ENCODE measurements at places on chromosomes 5 and 9.

DNA sequence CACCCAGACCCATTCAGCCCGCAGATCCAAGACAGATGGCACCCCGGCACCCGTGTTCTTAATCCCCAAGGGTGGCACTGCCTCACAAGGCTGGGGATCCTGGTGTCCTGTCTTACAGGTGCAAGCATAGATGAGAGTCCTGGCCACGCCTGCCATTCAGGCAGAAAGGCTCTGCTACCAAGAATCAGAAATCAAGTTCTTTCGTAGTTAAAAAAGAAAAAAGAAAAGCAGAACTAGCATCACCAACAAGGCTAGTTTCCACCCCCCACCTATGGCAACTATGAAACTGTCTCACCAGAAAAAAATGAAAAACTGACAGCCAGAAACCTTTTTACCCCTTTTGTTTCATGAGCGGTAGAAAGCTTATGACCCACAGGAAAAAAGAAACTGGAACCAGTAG lies 170.4 kb downstream of the SYK start:
- DNase-seq: no peak

DNA sequence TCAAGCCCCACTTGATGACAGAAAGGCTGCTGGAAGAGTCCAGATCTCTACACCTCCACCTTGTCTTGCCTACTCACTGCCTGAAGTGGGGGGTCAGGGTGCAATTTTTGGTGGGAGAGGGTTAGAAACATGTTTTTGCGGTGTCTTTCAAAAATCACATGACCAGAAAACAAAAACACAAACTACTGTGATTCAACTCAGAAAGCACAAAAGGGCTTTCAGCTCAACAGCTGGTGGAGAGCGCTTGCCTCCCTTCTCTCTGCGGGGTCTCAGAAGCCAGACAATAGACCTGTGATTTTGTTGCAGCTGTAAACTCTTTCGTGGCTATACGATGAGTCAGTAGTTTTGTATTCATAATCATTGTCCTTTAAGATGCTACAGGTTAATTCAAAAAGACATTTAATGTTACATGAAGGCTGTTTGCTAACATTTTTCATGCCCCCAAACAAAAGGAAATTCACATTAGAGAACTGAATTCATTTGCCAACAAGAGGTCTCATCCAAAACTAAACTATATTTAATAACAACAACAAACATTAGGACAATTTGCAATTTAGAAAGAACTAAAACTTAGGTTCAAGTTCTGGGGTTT lies 172.6 kb upstream of the RAI14 start:
- no peak for DNase-seq

- DNase-seq: no peak
Measured at GRCh38 chr5:122730037-122730436, 44.8 kb upstream of the SNX2 start.

DNA sequence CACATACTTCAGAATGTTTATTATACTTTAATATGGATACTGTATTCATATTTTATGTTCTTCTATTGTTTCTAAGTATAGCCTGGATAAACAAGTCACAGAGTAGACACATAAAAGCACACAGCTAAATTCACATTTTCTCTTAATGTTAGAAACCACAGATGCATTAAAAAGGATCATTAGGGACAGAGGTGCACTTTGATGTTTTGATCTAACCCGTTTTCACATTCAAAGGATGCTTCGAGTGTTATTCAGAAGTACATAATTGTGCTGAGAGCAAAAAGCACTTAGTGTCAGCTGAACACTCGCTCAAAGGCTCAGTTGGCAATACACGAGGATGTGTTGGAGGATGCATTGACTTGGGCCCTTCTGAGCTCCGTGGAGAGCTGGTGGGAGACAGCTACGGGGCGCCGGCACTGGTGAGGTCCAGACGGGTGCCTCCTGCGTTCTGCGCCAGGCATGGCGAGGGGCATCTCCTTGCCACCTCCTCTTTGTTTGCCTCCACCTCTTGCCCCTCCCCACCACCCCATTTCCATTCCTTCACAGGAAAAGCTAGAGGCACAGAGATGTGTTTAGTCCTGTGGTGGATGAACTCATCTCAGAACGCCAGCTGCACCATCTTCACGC lies 35.5 kb downstream of the MED10 start:
- no peak for DNase-seq

DNA sequence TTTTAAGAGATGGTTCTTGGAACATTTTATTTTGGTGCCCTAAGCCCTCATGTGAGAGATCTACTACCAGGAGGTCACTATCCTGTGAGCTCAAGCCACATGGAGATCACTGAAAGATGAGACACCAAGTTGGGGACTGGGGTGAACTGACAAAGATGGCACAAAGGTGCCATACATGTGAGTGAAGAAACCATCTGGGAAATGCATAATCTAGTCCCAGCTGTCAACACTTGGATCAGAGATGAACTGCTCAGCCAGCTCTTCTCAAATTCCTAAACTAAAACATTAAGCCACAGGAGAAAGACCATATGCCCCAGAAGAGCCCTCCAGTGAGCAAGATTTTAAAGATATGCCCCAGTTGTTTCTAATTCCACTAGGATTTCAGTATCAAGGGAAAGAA lies 22.2 kb upstream of the MYOT start:
- no peak for DNase-seq

GRCh38 chr9:87471746-87472145 lies 25.9 kb upstream of the DAPK1 start:
- DNase-seq: no peak

GRCh38 chr9:96515621-96516470 lies 65.9 kb downstream of the HABP4 start:
- DNase-seq: no peak

DNA sequence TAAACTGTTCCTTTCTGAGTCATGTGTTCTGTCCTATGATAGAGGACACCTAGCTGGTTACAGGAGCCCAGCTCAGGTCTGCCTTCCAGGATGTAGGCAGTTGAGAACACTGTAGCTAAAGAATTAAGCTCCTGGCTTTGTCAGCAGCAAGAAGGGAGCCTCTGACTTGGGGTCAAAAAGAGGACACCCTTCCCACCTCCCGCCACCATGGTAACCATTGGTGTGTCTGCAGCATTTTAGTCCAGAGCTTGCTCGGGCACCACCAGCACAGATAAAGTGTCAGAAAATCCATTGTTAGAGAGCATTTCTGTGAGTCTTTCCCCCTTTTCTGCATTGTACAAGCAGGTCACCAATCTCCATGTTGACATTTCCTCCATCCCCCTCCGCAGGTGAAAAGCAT lies 181.7 kb downstream of the DOCK8 start:
- no peak for DNase-seq

DNA sequence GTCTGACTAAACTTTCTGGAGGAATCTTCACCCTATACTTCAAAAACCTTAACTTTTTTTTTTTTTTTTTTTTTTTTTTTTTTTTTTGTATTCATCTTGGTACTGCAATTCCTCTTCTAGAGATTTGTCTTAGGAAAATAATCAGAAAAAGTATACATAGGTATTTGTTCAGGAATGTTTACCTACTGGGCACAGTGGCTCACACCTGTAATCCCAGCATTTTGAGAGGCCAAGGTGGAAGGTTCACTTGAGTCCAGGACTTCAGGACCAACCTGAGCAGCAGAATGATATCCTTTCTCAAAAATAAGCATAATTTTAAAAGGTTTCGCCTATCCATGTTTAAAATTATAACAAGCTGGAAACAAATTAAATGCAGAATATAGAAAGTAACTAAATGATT lies 33.3 kb upstream of the NREP start:
- no peak for DNase-seq

DNA sequence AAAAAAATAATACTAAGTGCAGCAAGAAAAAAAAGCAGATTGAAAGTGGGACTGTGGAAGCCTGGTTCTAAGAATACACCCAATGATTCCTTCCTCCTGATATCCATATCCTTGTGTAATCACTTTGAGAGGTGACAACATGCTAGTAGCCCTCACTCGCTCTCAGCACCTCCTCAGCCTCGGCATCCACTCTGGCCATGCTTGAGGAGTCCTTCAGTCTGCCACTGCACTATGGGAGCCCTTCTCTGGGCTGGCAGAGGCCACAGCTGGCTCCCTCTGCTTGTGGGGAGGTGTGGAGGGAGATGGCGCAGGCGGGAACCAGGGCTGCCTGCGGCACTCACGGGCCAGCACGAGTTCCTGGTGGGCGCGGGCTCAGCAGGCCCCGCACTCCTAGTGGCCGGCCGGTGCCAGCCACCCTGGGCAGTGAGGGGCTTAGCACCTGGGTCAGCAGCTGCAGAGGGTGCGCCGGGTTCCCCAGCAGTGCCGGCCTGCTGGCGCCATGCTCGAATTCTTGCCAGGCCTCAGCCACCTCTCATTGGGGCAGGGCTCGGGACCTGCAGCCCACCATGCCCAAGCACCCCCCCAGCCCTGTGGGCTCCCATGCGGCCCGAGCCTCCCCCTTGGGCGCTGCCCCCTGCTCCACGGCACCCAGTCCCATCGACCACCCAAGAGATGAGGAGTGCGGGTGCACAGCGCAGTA lies 24.5 kb upstream of the SELENOP start:
- DNase-seq: no peak

- DNase-seq: no peak
Measured at GRCh38 chr9:126423142-126423915, 96.7 kb downstream of the MVB12B start.

GRCh38 chr5:5678909-5679308 lies 256.4 kb downstream of the ICE1 start:
- no peak for DNase-seq

DNA sequence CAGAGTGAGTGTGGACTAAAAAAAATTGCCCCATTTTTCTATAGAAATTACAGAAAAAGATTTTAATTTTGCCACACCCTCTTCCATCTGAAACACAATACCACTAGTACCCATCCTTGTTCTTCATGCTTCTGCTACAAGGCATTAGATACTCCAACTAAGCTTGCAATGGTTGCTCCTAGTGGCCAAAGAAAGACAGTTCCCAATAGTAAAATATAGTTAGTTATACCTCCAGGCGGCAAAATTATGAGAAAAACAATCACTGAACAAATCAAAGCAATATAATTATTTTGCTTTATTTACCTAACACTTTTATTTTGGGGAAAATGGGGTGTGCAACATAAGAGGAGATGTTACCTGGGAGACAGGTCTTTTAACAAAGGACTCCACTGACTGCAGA lies 101.2 kb downstream of the RAPGEF6 start:
- DNase-seq: no peak

DNA sequence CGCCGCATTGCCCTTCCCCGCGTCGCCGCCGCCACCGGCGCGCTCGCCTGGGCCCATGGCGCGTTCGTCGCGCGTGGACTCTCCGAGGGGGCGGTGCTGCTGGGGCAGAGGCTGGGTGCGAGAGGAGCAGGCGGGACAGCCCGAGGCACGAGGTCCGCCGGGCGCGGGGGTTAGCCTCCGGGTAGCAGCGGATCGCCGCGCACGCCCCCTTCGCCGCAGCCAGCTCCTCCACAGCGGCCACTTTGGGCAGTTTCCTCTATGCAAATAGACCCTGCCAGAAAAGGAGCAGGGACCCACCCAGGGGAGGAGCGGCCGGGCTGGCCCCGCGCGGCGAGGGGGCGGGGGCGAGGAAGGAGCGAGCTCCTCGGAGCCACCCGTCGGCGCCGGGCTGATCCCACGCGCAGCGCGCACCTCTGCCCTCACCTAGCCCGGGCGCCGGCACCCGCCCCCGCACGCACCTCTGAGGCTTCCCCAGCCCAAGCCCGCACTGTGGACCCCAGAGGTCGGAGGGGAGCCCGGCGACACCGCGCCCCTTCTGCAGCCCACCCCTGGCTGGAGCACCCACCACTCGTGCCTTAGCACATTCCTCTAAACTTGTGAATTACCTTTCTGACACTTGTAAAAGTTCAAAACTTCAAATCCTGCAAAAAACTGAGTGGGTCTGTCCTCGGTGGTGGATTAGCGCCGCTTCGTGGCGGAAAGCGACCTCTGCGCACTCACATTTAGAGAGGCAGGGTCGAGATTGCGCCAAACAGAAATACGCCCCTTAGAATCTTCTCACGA lies at the start of gene COL23A1:
COL23A1 (minus strand) TSS at position 253 of the 783 bp plus-strand sequence.
- DNase-seq: no peak

Data from stimulated activated CD4-positive, alpha-beta T cell treated with anti-CD3 and anti-CD28 coated beads, Interleukin-12 subunit alpha, Interleukin-12 subunit beta, amount 100 ng/mL, for 24 hours (primary cell).